Stimulated activated CD8-positive, alpha-beta memory T cell treated with anti-CD3 and anti-CD28 coated beads, Interleukin-4, amount 100 ng/mL, for 1 hour (primary cell): ENCODE measurements at places on chromosomes 1 and 21.

- DNase-seq = no peak
These were observed 58.3 kb downstream of the SLC30A7 start for GRCh38 chr1:100953960-100954730.

DNA sequence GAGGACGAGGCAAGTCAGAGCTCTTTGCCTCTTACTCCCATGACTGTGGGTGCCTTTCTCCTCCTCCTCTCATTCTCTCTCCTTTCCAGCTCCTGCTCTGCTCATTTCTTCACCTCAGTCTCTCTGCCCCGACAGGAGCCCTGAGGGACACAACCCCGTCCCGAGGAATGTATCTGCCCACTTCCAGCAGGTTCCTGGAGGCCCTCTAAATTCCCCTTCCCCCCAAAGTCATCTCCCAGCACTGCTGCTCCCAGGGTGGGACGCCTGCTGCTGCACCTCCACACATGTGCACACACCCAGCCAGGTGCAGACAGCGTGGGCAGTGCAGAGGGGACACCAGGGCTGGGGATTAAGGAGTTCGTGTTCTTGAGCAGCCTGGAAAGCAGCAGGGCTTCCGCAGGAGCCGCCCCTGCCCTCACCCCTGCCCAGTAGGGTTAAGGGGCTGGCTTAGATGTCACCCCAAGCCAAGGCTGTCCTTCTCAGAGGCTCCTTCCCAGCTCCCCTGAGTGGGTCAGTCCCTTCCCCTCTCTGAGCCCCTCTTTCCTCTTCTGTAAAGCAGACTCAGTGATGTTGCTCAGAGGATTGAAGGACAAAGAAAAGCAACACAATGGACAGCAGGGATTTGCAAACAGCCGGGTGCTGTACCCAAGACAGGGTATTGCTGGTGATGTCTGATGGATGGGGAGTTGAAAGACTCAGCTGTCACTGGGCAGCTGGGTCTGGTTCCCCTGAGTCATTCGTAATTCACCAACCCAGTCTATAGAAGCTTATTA, 346.0 kb downstream of the MATN1 start:
- no peak for DNase-seq

DNA sequence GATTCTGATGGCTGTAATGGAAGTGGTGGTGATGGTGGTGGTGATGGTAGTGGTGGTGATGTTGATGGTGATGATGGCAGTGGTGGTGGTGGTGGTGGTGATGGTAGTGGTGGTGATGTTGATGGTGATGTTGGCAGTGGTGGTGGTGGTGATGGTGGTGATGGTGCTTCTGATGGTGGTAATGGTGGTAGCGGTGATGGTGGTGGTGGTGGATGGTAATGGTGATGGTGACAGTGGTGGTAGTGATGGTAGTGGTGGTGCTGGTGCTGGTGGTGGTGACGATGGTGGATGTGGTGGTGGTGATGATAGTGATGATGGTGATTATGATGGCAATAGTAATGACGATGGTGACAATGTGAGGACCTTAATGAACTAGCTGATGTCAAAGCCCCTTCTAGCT, 35.6 kb upstream of the LRRC3 start:
- DNase-seq = no peak

GRCh38 chr1:5758859-5759578, 233.2 kb downstream of the NPHP4 start:
- DNase-seq = no peak
